ENCODE measurements at places on chromosomes 13 and 19.

DNA sequence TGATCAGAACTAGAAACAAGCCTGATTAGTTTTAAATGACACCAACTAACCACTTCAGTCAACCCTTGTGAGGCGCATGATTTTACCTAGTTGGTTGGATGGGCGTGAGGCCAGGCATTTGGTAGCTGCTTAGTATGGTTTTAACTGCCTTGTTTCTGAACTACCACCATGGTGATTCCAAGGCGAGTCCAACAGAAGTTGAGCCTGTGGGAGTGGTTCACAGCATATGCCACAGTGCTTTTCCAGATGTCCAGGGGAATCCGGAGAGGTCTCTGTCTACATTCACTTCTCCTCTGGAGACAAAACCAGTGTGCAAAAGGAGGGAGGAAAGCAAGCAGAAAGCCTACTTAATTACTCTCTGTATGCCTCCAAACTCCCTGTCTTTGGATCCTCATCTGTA is 524.1 kb downstream of the GPC6 start:
- no peak for DNase-seq

DNA sequence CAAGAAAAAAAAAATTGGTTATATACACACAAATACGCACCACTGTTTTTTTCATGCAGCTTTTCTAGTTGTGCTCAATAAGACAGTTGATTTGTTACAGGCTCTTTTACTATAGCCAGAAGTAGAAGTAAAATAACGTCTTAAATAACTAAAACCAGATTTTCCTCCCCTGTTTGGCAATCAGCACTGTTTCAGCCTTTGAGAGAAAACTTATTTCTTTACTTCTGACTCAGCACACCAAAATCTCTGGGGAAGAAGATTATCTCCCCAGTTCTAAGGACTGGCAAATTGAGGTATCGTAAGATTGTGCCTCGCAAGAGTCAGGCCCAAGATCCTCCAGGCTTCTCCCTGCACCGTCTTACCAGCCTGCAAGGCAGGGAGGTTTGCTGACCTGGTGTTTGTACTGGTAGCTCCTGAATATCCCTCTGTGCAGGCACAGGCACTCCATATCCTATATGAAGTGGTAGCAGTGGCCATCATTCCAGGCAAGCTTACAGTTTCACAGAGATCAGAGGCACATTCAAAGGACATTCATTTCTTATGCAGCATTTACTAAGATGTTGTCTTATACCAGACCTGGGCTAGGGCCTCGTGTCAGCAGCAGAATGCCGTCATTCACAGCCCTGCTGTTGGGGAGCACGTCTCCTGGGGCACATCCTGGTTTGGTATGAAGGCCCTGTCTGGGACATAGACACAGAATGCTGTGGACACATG is 268.2 kb downstream of the ZNF536 start:
- no peak for DNase-seq

DNA sequence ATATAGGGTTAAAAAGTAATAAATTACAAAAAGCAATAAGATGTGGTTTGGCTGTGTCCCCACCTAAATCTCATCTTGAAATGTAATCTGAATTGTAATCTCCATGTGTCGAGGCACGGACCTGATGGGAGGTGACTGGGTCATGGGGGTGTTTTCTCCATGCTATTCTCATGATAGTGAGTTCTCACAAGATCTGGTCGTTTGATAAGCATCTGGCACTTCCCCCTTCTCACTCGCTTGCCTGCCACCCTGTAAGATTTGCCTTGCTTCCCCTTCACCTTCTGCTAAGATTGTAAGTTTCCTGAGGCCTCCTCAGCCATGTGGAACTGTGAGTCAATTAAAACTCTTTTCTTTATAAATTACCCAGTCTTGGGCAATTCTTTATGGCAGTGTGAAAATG is 577.4 kb downstream of the TBC1D4 start:
- DNase-seq, result no peak

- DNase-seq, result no peak
Observed at GRCh38 chr13:52085421-52085820, 43.5 kb downstream of the NEK5 start.

GRCh38 chr13:95494082-95494681 is 58.3 kb upstream of the CLDN10 start:
- DNase-seq, result peak; percentile 53

DNA sequence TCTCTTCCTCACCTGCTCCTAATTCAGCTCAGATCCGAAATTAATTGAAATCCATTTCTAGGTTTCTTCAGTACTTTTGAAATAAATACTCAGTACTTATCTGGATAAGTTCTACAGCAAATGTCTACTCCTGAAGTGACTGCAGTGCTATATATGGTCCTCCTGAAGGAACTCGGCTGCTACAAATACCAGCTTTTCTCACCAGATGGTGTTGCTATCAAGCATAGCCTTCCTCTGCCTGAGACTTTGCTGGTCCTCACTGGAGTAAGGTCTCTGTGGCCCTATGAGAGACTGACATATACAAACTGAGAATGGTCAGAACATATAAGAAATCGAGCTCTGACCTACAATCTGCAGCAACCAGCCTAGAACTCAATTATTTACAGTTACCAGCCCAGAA is 161.6 kb downstream of the NDFIP2 start:
- DNase-seq, result no peak

DNA sequence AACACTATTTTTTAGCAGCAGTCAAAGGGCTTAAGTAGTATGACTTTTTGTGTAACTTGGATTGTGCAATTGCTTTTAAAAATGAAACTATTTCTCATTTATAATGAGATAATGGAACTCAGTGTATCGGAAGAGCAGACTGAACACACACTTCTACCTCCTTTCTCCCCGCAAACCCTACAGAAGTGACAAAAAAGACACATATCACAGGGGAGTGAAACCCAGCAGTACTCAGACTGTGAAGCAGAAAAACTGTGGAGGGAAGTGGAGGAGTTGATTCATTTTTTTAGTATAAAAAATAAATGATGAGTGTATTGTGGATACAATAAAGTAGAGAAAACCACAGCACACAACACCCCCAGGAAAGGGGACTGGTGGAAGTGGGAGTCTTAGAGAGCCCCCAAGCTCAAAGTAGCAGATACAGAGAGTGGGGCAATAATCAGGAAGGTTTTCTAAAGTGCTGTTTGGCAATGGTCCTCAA is 9.7 kb downstream of the LPAR6 start:
- peak; percentile 87 for DNase-seq

GRCh38 chr19:39246951-39247669 is 1.5 kb downstream of the IFNL4 start:
- DNase-seq, result peak; percentile 6

- no peak for DNase-seq
Observed at GRCh38 chr13:89199138-89199537, 1528.0 kb downstream of the SLITRK5 start.

- no peak for DNase-seq
Observed at GRCh38 chr19:45008552-45008951, 7.3 kb downstream of the RELB start.

DNA sequence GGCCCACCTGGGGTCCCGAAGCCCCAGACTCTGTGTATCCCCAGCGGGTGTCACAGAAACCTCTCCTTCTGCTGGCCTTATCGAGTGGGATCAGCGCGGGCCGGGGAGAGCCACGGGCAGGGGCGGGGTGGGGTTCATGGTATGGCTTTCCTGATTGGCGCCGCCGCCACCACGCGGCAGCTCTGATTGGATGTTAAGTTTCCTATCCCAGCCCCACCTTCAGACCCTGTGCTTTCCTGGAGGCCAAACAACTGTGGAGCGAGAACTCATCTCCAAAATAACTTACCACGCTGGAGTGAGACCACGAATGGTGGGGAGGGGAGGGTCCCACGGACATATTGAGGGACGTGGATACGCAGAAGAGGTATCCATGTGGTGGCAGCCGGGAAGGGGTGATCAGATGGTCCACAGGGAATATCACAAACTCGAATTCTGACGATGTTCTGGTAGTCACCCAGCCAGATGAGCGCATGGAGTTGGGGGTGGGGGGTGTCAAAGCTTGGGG is 1.0 kb upstream of the ICAM5 start:
- DNase-seq, result peak; percentile 50

DNA sequence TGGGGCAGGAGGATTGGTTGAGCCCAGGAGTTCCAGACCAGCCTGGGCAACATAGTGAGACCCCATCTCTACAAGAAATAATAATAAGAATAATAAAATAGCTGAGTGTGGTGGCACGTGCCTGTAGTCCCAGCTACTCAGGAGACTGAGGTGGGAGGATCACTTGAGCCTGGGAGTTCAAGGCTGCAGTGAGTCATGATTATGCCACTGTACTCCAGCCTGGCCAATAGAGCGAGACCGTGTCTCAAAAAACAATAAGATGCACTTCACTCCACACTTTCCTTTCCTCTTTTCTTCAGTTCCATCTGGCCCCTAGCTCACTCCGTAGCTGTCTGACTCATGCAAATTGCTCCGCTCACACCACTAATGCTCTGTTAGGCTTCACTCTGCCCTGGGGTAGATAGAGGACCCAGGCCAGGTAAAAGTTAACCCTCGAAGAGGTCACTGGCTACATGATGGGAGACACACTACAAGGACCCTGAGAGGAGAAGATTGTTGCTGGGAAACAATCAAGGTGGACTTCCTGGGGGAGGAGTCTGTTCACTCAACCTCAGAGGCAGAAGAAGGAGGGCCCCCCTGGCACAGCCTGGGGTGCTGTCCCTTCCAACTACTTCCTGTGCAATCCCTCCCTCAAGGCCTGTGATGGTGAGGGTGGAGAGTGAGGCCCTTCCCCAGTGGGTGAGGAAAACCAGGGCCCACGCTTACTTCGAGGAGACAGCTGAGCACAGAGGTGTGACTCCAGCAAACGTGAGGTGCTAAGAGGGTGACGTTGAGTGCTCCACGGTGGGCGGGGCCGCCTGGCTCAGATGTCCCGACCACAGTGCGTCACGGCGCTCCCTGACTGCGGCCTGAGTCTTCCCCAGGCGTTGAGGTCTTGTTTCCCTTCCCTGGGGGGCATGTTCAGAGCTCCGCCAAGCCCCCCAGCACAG is 8.8 kb upstream of the TNFSF9 start:
- no peak for DNase-seq

GRCh38 chr13:61039302-61039701 is 376.3 kb downstream of the PCDH20 start:
- DNase-seq, result no peak

- no peak for DNase-seq
Observed at GRCh38 chr19:30309176-30309575, 63.0 kb upstream of the ZNF536 start.

DNA sequence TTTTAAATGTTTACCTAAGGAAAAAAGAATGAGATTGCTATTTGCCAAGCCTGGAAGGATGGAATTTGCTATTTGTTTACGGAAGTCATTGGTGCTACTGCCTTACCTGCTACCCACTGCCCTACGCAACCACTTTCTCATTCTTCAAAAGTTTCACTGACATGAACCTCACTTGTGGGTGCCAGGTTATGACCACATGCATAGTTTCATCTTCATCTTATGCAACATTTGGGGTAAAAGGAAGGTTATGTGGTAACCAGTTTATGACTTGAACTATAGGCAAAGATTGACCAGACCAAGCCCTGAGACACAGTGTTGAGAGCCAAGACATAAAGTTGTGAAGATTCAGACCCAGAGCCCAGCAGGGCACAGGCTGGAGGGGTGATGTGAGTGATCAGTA is 142.5 kb downstream of the LACC1 start:
- DNase-seq, result no peak

DNA sequence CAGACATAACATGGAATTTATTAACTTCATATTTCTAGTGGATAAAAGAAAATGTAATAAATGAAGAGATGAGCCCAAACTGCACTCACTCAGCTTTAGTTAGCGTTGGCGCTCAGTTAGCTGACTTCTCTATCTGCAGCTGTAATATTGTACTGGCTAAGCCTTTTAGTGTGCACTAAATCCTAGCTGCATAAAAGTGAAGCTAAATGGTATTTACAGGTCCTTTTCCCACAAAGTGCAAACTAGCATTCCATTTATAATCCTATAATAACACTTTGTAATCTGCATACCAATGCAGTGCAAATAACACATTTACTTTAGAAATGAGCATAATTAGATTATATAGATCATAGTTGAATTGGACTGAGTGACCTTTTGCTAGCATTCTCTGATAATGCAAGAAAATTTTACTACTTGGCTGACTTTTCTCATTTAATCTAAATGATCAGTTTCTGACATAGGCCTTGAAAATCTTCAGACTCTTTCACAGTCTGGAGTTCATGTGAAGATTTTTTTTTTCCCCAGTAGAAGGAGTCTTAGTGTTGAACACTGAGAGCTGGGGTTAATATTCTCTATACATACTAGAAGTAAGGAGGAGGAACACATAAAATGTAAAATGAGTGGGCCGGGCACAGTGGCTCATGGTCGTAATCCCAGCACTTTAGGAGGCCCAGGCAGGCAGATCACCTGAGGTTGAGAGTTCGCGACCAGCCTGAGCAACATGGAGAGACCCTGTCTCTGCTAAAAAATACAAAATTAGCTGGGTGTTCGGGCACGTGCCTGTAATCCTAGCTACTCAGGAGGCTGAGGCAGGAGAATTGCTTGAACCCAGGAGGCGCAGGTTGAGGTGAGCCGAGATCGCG is 1426.4 kb downstream of the PCDH9 start:
- no peak for DNase-seq

- DNase-seq, result no peak
Observed at GRCh38 chr13:70107498-70108281, at the start of gene ATXN8OS. ATXN8OS (plus strand) TSS chr13:70107826.

DNA sequence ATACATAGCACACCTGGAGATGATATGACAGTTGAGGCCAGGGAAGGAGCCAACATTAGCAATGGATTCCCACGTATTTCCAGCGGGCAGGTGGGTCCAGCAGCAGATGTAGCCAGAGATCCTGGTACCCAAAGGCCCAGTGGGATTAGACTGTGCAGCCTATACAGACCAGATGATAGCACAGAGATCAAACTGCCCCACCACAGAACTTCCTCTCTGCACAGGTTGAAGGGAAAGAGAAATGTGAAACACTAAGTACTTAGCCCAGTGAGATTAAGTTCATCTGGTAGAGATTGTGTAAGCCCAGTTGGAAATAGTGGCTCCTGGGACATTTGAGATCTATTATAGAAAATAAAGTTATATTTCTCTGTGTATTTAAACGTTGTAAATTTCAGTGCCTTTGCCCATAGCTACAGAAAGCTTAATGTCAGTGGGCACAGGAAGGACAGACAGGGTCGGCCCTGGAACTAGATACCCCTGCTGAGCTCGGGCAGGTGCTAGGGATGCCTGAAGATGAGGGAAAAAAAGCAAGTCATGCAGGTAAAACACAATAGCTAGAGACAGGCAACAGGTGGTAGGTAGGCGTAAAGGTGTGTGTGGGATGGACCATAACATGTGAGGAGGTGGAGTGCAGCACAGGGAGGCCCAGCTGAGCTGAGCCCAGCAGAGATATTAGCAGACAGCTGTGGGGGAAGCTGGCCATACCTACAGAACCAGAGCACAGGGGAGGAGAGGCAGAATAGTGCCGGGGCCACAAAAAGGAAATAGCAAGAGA is 27.3 kb upstream of the SPATA13 start:
- DNase-seq, result no peak

DNA sequence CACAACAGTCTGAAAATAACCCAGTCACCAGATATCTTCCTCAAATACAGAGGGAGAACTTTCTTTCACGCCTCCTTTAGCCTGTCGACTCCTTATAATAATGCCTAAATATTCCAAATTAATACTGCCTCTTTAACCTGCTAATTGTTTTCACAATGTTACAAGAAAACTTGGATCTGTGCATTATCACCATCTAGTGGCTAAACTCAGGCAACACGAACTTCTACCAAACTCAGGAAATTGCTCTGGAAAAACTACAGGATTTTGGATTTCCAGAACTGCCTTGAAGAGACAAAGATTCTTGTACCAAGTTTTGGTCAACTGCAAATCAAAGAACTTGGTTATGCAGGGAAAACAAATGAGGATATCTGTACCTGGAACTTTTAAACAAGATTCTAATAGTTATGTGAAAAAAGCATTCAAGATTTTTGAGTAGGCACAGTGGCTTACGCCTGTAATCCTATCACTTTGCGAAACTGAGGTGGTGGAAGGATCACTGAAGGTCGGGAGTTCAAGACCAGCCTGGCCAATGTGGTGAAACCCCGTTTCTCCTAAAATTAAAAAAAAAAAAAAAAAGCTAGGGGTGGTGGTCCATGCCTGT is 10.8 kb downstream of the CLN5 start:
- DNase-seq, result no peak

All from activated CD4-positive, alpha-beta T cell treated with anti-CD3 and anti-CD28 coated beads, Interleukin-2, Interleukin-4, amounts not matched to agents 100 ng/mL and 50 ng/mL, durations not matched to agents 16 hours and 8 hours (primary cell).